ENCODE measurements at places on chromosomes 3 and 15.

DNA sequence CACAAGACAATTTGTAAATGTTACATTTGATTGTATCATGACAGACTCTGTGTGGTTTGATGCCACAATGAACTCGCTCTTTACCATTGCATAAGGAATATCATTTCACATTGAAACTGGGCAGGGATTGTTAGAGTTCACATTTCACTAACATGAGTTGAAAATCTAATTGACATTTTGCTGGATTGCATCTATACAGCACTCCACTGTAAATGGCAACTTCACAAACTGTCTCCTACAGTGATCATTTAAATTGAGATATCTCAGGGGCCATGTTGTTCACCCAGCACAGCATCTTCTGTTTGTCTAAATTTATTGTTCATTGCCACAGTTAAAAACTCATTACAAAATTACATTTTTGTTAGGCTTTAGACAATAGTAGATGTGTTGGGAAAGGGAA, 499.4 kb downstream of the GBE1 start:
- DNase-seq: no peak

DNA sequence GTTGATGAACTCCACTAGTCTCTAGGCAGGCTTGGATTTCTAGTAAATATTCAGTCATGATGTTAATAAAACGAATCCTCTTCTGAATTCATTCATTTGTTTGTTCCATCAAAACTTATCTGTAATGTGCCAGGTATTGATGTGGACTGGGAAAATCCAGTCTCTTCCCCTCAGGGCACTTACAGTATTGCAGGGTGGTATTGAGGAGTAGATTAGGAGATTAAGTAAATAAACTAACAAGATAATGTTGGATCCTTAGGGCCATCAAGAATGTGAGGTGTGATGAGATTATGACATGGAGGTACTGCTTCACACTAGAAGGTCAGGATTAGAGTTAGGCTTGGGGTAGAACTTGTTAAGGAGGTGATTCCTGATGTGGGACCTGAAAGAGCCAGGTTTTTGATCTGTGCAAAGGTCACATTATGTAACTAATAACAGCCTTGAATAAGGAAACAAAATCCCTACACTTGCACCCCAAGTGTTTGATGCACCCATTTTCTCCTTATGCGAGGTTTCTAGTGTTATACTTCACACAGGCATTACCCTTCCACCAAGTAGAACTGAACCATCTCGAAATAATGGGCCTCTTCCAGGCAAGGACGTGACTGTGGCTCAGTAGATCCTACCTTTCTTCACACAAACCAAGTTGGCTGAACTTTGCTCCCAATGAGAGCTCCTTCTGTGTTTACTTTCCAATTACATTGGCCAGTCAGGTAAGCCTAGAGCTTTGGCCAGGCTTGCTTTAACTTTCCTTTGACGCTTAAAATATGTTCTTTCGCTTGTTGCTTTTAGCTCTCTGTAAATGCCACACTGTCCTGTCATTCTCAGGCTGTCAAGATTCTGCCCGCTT, 16.7 kb downstream of the MCTP2 start:
- DNase-seq: no peak

- DNase-seq: no peak
Measured at GRCh38 chr15:99006904-99007495, 592 bp downstream of the PGPEP1L start.

DNA sequence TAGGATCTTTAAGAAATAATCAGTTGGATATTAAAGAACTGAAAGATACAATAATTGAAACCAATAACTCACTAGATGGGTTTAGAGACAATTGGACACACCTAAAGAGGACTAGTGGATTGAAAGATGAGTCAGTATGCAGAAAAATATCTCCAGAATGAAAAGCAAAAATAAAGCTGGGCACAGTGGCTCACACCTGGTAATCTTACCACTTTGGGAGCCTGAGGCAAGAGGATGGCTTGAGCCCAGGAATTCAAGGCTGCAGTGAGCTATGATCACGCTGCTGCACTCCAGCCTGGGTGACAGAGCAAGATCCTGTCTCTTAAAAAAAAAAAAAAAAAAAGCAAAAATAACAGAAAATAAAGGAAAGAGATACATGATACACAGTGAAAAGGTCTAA, 37.4 kb upstream of the CCDC174 start:
- no peak for DNase-seq

GRCh38 chr3:100580147-100580546, 29.3 kb upstream of the ADGRG7 start:
- no peak for DNase-seq

GRCh38 chr3:170605490-170605889, 19.6 kb upstream of the SLC7A14 start:
- no peak for DNase-seq

DNA sequence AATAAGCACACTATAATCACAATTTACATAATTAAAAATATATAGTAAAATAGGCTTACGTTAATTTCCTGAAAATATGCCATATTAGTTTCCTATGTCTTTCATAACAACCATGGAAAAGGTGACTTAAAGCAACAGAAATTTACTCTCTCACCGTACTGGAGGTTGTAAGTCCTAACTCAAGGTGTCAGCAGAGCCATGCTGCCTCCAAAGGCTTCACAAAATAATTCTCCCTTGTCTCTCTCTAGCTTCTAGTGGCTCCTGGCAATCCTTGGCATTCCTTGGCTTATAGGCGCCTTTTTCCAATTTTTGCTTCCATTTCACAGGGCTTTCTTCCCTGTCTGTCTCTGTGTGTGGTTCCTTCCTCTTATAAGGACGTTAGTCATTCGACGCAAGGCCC, 7.6 kb downstream of the SI start:
- no peak for DNase-seq

DNA sequence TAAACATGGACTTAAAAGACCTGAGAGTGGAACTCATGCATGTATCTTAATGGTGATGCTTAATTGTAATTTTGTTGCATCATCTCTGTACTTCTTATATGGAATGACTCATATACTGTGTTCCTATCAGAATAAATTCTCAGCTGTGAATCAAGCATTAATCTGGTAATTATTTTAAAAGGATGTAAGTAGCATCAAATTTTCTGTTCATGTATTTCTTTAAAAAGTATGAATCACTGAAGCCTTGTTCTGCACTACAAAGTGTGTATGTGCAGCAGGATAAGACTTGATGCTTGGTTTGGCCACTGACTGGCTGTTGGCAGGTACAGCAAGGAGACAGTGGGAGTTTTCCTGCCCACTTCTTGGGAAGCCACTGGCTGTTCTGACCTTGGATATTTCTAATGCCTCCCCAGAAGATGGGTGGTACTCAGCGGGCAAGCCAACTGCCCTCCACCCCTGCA, 123.9 kb downstream of the ANO10 start:
- DNase-seq: peak; percentile 50

All from fibroblast of skin of left quadriceps (primary cell).